Right cardiac atrium (tissue), 5 donors: ENCODE measurements at places on chromosomes 4 and X. TPM values are rescaled to one million over a fixed set of nuclear protein-coding genes. Genes with fewer than 3 reads are reported as not detected.

The USP11 gene
- total RNA-seq, result 70.4 TPM

The SPATA4 gene
- not detected for total RNA-seq

The LPAR4 gene
- 0.72 TPM for total RNA-seq

The NSUN7 gene
- 4.4 TPM for total RNA-seq

The PAQR3 gene
- total RNA-seq, result 10.0 TPM
